AG09319 (cell line): ENCODE measurements at places on chromosomes 4 and X.

DNA sequence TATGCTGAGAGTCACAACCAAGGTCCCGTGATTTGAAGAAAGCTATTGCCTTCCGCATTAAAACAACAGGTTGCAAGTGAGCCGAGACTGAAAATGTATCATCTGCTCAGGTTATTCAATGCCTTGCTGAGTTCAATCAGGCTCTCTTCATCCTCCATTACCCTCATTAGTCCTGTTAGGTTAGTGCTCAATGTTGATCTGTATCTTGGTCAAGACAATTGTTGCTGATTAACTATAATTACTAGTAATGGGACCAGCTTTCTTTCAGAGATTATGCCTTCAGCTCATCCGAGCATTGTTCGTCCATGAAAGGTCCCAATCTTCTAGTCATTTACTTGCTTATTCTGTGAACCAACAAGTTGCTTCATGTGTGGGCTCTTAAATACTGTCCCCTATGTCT, 534.6 kb upstream of the FAM241A start:
- no peak for DNase-seq

- no peak for DNase-seq
Measured at GRCh38 chr4:180084561-180084960, 2158.6 kb upstream of the TENM3 start.

- DNase-seq = no peak
Measured at GRCh38 chr4:72507167-72507566, 61.9 kb downstream of the ADAMTS3 start.

- DNase-seq = no peak
Measured at GRCh38 chrX:10524578-10524977, 95.8 kb downstream of the MID1 start.

GRCh38 chr4:184448141-184448540, 26.2 kb downstream of the IRF2 start:
- no peak for DNase-seq

DNA sequence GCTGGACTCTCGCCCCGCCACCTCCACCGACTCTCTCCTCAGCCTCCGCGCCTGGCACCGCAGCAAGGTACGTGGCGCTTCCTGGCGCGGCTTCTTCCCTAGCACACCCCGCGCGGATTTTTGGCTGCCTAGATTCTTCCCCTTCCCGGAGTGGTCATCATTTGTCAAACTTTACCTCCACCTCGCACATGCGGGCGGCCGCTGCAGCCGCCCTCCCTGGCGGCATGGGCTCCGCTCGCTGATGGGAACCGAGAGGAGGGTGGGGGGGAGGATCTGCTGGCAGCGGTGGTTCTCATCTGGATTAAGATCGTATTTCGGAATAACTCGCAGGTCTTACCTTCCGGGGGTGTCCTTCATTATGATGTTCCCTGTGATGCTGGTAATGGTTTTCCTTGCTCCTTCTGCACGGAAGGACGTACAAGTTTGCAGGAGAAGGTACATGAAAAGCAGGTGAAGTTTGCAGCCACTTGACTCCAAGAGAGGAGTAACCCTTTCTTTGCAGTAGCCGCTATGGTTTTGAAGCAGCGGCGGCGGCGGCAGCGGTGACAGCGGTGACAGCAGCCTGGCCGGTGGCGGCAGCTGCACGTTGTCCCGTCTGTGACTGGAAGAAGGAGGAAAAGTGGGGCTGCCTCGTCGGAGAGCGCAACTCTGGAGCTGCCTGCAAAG, 2183.9 kb upstream of the TENM3 start:
- DNase-seq = no peak

GRCh38 chr4:12949719-12950490, 534.2 kb downstream of the RAB28 start:
- no peak for DNase-seq

GRCh38 chrX:121641560-121641959, 594.1 kb downstream of the GLUD2 start:
- peak; percentile 52 for DNase-seq

DNA sequence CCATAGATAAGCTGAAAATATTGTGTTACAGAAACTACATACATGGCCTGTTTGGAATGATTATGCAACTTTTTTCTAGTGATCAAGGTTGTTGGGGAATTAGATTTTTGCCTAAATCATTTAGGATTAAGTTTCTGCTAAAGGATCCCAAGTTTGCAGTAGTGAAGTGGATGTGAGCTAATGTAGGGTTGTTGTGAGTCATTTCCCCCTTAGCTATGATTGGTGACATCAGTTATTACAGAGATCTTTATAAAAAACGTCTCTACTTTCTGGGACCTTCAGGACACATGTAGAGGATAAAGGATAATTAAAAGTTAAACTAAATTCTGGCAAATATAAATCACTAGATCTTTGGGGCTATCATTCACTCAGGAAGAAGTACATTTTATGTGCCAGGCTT, 133.3 kb downstream of the GATB start:
- no peak for DNase-seq

DNA sequence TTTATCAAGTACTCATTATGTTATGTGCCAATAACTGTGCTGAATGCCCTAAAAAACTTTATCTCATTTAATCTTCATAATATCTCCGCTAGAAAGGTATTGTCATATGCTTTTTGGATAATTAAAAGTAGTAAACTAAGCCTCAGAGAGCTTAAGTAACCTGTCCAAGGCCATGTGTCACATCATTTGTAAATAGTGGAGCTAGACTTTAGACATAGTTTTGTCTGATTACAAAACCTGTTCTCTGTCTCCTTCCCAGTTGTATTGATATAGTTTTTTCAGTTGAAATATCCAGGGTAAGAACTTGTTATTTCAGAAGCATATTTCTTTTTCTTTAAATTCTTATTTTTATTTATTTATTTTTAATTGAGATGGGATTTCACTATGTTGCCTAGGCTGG, 66.7 kb downstream of the TENM3 start:
- no peak for DNase-seq

GRCh38 chr4:174281182-174281737, 2.2 kb downstream of the FBXO8 start:
- no peak for DNase-seq

DNA sequence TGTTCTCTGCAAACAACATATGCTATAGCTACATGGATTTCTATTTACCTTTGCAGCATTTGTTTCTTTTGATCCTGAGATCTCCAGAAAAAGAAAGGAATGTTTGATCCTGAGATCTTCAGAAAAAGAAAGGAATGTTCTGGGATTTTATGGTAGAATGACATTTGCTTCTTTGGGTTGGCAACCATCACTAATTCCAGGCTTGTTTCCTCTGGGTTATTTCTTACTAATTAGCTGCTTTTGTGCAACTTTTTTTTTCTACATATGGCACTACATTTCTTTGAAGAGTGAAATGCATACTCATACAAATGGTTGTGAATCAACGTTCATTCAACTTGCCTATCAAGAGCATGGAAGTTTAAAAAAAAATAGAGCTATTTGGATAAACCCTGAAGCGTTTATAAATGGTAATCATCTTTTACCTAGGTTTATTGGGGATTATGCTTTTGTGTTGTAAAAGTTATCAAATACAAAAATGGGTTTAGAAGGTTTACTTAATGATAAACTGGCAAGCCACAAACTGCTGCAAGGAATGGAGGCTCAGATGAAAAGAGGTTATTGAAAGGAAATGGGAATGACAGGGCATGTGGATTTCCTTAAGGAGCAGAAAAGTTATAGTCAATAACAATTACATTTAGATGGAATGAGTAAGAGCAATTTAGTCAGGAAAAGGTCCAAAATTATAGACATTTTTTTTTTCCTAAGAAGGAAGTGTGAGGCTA, 95.6 kb upstream of the PCDH18 start:
- DNase-seq = no peak

DNA sequence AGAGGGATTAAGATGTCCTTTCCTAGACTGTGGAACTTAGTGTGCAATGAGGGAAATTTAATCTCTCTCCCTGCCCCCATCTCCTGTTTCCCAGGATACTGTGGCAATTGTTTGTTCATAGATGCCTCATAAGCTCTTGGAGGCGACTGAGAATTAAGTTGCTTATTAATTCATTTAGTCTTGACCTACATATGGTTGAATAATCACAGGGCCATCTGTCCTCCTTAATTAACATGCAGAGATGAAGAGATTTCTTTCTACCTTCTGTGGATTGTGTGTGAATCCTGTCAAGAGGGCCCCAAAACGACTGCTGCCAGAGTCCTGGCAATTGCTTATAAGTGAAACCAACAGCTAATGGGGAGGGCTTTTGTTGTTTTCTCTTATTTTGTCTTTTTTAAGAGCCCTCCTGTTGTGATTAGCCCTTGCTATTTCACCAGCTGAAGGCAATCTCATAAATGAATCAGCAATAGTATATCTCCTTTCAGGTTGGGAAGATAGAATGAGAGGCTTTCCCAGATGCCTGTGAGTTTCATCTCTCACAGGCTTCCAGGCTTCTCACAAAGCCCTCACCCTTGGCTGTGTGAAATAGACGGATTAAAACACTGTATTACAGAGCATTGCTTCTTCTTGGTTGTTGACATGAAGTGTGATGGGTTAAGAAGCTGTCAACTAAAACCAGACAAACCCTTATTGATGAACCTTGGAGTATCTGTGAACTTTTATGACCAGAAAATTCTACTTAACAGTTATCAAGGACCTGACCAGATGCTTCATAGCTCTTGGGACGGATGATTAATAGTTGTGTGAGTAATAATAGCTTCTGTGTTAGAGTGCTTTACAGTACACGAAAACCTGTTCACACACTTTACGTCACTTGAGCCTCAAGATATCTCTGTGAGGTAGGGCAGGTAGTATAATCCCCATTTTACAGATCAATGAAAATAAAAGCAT, 58.5 kb downstream of the PGRMC2 start:
- no peak for DNase-seq

- DNase-seq = peak; percentile 11
Measured at GRCh38 chr4:122576261-122577188, 44.3 kb downstream of the IL21 start.

GRCh38 chrX:10579112-10580011, 41.0 kb downstream of the MID1 start:
- DNase-seq = no peak

DNA sequence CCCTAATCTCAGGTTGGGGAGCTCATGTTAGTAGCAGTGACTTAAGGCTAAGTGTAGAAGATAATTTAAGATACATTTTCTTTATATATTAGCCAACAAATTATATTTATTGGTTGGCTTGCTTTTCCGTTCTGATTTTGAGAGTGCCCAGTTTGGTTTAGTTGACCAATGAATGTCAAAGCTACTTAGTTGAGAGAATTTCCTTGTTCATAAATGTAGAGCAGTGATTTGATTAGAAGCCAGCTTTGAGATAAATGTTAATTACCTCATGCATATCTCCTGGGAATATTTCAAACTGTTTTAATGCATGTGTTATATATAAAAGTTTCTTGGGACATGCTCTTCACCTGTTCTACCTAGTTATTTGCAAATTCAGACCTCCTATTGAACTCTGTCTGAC, 44.3 kb downstream of the SPATA18 start:
- DNase-seq = no peak

DNA sequence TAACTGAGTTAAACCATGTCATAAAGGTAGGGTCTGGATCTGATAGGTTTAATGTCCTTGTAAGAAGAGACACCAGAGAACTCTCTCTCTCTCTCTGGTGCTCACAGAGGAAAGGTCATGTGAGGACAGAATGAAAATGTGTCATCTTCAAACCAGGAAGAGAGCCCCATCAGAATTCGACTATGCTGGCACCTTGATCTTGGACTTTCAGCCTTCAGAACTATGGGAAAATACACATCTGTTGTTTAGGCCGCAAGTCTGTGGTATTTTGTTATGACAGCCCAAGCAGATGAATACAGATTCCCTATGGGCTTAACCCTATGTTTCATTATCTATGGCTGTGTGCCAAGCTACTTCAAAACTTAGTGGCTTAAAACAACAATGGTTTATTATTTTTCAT, 105.5 kb upstream of the DDIT4L start:
- no peak for DNase-seq

GRCh38 chr4:165402375-165402774, 23.6 kb downstream of the CPE start:
- no peak for DNase-seq

DNA sequence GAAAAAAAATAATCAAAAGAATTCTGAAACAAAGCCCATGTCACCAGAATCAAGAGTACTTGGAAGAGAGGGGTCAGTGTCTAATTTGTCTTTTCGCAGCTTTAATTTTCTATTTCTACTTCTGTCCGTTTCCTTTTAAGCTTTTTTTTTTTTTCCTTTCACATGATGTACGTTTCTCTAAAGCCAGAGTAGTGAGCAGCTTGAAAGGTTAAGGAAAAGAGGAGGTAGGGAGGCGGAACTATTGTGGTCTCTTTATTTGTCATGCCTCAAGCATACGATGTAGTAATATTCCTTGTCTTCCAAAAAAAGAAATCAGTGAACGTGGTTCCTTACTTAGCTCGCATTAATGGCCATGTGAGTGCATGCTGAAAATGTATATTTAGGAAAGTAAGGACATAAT, 311.5 kb downstream of the TENM3 start:
- DNase-seq = no peak

DNA sequence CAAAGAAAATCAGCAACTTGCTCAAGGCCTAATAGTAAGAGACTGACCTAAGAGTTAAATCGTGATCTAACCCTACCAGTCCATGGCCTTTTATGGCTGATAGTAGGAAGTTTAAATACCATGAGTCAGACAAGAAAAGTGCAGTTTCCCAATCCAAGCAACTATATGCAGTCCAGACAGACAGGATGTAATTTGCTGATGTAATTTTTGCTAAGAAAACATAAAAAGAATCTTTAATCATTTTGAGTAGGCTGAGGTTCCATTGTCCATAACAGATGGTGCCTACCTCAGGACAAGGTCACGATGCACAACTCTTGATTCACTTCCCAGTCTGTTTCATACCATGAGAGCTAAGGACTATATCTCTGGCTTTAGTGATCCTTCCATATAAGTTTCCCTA, 317.5 kb upstream of the GRIA3 start:
- peak; percentile 41 for DNase-seq

- DNase-seq = peak; percentile 11
Measured at GRCh38 chr4:133565379-133565778, 416.3 kb downstream of the PCDH10 start.

GRCh38 chr4:76654791-76655190, 219.8 kb downstream of the SHROOM3 start:
- no peak for DNase-seq

GRCh38 chr4:87973283-87974169, 2.0 kb upstream of the SPP1 start:
- peak; percentile 10 for DNase-seq

DNA sequence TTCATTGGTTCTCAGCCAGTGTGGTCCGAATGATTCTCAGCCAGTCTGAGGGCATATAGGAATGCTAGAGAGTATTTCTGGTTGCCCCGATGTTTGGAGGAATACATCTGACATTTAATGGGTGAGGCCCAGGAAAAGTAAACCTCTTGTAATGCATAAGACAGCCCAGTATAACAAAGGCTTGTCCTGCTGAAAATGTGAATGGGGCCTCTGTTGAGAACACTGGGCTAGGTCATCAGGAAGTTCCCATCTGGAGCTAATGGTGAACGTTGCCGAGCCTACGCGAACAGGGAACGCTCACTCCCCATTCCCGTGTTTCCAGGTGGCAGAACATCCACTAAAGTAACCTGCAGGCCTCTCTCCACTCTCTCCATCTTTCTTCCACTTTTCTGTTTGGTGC, 132.0 kb upstream of the CLNK start:
- DNase-seq = no peak

GRCh38 chr4:58275856-58276255, 1165.7 kb upstream of the IGFBP7 start:
- DNase-seq = no peak

- no peak for DNase-seq
Measured at GRCh38 chr4:83043801-83044407, 8.9 kb downstream of the COPS4 start.
